Activated CD4-positive, alpha-beta T cell treated with anti-CD3 and anti-CD28 coated beads, Interleukin-2, amount 50 U/mL, for 4 hours (primary cell): ENCODE measurements at places on chromosomes 6 and 20.

- DNase-seq, result no peak
Observed at GRCh38 chr6:92767101-92767500, 652.3 kb downstream of the EPHA7 start.

DNA sequence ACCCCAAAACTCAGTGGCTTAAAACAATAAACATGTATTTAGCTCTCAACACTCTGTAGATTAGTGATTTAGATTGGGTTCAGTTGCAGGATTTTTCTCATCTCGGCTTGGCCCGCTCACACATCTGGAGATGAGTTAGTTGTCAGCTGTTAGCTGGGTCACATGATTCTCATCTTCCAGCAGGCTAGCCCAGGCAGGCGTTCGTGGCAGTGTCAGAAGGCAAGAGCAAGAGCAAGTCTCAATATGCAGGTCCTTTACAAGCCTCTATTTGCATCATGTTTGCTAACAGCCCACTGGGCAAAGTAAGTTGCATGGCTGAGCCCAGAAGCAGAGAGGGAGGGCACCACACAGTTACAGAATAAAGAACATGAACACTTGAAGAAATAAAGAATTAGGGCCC, 83.6 kb upstream of the MYLIP start:
- no peak for DNase-seq

DNA sequence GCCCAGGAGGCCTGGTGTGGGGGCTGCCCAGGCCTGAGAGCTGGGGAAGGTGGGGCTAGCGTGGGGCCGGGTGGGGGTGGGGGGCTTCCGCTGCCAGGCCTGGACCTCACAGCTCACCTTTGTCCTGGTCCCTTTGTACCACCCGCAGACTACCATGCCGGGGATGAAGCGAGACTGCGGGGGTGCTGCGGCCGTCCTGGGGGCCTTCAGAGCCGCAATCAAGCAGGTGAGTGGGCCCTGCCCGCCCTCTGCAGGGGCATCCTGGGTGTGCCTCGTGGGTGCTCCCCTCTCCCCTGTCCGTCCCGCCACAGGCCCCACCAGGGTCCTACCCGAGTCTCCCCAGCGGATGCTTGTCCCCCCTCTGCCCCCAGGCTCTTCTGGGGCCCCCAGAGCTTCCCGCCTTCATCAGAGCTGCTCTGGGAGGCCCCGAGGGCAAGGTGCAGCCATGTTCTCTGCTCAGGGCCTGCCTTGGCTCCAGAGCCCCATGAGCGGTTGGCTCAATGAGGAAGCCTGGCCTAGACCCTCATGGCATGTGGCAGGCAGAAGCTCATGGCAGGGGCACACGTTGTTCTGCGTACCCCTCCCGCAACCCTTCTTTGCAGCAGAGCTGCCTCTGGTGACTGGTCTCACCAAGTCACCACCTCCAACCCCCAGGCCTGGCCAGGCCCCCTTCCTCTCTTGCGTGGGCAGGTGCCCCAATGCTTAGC, 14.5 kb downstream of the NPEPL1 start:
- DNase-seq, result no peak

DNA sequence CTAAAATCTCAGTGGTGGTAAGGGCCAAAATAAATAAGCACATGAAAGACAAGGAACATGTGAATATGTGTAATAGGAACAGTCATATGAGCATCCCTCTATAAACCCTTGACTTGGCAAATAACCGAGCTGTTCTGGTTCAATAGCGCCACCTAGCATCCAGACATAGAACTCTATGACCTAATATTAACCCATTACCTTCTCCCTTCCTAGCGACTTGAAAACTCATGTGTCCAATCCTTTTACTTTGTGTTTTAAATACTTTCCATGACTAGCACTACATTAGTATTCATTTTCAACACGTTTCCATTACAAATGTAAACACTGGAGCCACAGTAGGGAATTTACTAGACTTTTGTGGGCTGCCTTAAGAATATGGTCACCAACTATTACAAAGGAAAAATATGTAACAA, 279.7 kb downstream of the UST start:
- no peak for DNase-seq

GRCh38 chr20:430091-430999, 22.2 kb downstream of the RBCK1 start:
- no peak for DNase-seq

DNA sequence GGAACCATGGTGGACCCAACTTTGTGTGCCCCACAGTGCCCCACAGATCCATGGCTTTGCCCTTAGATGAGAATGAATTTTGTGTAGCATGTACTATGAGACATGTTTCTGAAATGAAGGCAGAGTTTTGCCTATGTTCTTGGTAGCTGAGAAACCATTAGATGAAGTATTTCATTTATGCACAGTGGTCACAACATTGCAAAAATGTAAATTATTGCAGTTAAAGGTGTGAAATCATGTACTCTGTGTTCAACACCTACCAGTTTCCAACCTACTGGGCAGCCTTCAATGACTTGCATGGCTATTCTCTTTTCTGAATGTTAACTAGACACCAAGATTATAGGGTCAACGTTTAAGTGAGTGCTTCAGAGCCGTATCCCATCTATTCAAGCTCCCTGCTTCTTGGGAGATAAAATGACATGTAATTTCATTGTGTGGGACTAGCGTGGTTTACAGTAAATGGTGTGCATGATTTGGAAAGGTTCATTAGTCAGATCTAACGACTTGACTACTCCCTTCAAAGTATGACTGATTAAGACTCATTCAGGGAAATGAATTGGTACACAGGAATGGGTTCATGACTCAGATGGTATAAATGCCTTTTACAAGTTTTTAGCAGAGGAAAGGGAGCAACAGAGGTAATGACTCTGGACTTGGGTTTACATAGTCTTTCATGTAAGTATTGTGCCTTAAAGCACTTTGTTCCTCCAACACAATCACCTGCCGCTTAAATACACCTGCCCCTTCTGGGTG, 106.1 kb upstream of the AKIRIN2 start:
- DNase-seq, result no peak

- no peak for DNase-seq
Observed at GRCh38 chr6:97674802-97675201, 391.8 kb upstream of the MMS22L start.

DNA sequence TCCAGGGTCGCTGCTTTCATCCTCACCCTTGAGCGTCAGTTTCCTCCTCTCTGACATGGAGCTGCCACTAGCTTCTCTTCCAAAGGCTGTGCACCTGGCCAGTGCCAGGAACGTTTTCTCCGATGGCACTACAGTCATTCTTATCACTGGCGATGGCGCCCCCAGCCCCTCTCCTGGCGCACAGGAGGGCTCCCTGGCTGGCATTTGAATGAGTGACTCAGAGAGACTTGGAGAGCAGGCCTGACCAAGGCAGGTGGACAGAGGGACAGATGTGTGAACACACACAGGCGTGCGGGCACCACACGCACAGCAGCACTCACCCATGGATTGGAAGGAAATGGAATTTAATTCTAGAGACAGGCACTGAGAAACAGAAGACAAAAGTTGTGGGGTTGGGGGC, 77.6 kb downstream of the SRC start:
- no peak for DNase-seq
